Activated T-cell treated with anti-CD3 and anti-CD28 coated beads for 4 hours (primary cell): ENCODE measurements at places on chromosomes 3 and 15.
A peak's percentile ranks its signal among the peaks of the same experiment; 100 is the strongest.

- DNase-seq, result no peak
Observed at GRCh38 chr3:151093905-151094304, 8.4 kb downstream of the MED12L start.

- DNase-seq, result no peak
Observed at GRCh38 chr3:52136513-52136912, 17.7 kb downstream of the POC1A start.

- DNase-seq, result no peak
Observed at GRCh38 chr15:25742041-25742730, 120.9 kb downstream of the ATP10A start.

GRCh38 chr15:64686130-64686735 is 89.2 kb downstream of the RBPMS2 start:
- DNase-seq, result peak; percentile 30

- no peak for DNase-seq
Observed at GRCh38 chr15:70147178-70147760, 49.6 kb upstream of the TLE3 start.

DNA sequence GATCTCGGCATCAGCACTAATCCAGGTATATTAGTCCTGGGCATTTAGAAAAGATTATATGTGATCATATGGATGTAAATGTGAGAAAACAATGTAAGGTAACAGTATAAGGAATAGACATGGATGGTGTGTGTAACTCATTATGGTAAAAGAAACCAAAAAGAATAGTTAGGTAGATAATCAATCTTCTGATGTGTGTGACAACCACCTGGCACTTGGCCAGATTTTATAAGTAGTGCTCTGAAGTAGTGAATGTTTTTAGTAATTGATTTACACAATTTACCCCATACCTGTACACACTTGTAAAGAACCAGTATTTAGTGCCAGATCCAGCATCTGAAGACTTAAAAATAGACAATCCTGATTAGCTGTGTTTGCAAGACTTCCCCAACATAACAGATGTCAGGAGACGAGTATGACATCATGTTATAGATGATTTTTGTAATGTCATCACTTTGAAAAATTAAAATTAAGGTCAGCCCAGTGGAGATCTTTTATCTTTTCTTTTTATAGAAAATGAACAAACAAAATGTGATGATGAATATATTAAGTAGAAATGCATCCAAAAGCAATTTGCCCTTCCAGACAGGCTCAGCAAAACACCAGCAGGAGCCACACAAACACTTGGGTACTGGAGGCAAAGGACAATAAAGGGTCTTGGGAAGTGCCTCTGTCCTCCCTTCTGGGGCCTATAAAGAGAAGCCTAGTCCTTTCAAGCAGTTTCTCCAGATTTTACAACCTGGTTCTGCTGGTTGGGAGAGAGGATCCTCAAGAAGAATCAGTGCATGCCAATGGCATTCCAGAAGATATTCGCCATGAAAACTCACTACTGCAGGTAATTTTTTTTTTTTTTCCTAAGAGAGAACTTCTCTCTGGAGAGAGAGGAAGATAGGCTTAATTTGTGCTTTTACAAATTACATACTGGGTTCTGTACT is 140.7 kb downstream of the MECOM start:
- no peak for DNase-seq

- DNase-seq, result no peak
Observed at GRCh38 chr3:63726656-63727055, 74.2 kb downstream of the SNTN start.

DNA sequence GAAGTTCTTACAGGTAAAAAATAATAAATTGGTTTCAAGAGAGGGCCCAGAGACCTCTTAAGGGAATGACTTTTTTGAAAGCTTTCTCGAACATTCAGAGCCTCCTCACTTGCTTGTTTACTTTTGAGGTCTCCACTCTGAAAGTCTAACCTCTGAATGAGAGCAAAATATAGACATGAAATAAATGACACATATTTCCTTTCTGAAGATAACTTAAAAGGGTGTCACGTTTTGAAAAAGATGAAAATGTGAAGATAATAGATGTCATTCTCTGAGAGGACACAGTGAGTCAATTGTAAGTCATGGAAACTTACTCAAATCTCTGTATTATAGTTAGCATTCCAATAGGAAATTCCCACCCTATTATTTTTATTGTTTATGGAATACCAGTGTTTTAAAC is 44.6 kb downstream of the HACD2 start:
- DNase-seq, result no peak

DNA sequence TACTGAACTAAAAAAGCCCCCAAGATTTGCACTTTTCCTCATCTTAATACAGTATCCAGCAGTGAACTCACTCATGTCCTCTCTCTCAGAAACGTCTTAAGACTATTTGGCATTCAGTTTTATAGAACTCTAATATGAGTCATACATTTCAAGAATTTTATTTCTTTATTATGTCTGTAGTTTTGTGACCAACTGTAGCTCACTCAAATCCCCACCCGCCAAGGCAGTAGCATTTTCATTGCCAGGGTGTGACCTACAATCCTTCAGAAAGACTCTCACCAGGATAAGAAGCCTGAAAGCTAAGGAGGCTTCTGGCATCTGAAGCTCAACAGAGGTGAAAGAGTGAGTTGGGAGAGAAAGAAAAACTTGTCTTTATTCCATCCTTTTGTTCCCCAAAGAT is 537.1 kb downstream of the RSL24D1 start:
- DNase-seq, result no peak

GRCh38 chr3:60979461-60980341 is 271.6 kb downstream of the FHIT start:
- DNase-seq, result no peak

GRCh38 chr3:102113421-102114041 is 264.2 kb downstream of the NFKBIZ start:
- DNase-seq, result no peak

GRCh38 chr15:96462768-96463750 is 132.6 kb downstream of the NR2F2 start:
- no peak for DNase-seq

DNA sequence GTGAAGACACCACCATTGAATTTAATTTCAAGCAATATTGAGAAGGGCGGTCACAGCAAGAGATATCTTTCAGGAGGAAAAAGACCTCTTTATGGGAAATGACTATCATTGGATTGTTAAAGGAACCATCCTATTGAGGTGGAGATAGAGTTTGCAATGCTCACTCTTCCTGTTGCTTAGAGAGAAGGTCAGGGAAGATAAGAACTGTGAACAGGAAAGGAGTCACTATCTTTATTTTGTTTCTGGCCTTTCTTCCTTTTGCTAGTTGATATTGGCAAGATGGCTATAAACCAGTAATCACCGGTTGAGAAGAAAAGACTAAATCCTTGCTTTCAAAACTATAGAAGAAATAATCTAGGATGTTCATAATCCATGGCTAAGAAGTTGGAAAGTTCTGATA is 112.1 kb upstream of the TMEM108 start:
- DNase-seq, result no peak

DNA sequence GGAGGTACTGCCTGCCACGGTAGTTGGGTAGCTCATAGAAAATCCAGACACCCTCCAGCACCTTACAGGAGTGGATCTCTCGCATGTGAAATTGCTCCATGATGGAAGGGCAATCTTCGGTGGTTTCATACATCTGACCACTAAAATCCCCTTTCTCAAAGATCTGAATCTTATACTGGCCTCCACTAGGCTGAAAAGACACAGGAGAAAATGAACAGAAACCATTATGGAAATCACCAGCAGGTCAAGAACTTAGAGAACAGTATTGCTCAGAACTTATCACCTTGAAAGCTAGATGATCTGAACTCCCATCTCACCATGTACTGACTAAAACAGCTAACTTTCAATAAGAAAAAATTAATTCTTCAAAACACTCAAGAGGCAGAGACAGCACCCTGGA is 5.4 kb downstream of the CRYGS start:
- no peak for DNase-seq

- no peak for DNase-seq
Observed at GRCh38 chr3:166177130-166177529, 339.9 kb upstream of the BCHE start.

DNA sequence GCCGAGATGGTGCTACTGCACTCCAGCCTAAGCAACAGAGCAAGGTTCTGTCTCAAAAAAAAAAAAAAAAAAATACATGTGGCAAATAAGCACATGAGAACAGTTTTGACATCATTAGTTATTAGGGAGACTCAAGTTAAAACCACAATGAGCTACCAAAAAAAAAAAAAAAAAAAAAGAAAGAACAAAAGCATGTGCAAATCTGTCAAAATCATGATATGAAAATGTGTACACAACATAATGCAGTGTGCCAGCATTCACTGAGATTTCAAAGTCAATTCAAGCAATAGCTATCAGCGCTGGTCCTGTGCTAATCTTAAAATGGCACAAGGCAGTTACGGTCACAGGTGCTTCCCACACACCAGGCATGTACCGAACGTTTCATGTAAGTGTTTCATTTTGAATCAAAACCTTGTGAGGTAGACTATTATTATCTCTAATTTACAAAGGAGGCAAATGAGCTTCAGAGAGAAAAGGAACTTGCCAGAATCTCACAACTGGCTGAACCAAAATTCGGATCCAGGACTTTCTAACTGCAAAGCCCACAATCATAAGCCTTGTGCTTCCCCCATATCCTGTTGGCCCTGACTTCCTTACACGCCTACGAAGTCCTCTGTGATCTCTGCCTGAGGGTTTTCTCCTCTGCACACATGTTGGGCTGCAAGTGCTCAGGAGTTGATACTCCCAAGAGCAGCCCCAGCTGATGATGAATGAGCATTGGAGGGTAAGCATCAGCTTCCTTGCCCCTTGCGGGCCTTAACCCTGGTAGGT is 200.1 kb upstream of the PROK2 start:
- DNase-seq, result no peak

GRCh38 chr3:757711-758110 is 335.1 kb upstream of the CNTN6 start:
- DNase-seq, result no peak

DNA sequence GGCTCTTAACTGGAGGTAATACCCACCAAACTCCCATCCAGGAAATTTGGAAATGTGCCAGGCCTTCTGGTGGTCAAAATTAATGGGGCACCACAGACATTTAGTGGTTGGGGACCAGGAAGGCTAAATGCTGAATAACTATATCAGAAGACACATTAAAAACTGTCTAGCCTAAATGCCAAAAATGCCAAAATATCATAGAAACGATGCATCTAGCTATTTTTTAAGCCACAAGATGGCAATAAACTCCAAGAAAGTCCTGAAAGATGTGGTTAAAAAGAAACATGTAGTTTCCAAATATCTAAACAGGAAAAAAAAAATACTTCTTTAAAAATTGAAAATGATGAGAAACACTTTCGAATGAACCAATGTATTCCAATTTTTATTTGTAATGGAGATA is 19.9 kb downstream of the CCDC14 start:
- DNase-seq, result no peak

DNA sequence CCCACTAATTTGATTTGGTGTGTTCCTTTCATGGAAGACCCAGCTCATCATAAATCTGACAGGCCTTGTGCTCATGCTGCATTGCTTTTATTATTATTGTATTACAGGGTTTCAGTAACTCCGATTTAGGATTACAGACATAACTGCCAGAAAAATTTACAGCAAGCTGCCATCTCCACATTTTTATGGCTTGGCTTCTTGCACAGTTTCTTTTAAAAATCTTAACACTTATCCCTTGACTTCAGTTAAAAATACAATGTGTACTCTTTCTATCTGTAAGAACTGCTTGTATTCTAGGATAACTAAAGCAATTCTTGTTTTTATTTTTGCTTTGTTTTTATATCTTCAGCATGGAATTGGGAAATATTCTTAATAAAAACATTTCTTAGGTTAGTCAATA is 612.2 kb downstream of the DIPK2A start:
- DNase-seq, result no peak

GRCh38 chr15:75924576-75924975 is 20.9 kb downstream of the FBXO22 start:
- no peak for DNase-seq

DNA sequence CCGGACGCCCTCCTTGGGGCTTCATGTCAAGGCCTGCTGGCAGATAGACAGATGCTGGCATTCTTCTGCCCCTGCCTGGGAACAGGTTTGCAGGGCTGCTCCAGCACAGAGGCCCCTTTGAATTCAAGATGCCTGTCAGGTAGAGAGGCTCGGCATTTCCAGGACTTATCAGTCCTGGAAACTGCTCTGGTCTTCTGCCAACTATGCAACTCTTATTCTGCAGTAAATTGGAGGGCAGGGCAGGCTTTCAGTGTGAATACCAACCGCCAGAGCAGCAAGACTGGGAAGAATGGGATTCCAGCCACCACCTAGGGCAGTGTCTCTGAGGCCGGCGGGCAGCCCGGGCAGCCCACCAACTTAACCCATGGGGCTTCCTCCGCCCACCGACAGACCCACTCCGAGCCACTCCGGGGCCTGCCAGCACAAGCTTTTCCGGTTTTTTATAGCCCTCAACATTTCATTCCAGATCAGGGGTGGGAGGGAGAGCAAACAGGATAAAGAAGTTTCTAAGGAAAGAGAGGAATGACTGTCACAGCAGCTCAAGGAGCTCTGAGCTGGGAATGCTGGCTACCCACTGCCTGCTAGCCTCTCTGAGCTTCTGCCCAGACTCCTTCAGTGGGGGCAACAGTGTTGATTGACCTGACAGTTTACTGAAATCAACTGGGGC is 140.9 kb downstream of the NTRK3 start:
- no peak for DNase-seq

- DNase-seq, result no peak
Observed at GRCh38 chr3:101928890-101929289, 79.6 kb downstream of the NFKBIZ start.

- DNase-seq, result no peak
Observed at GRCh38 chr3:37546876-37547275, 314.8 kb upstream of the CTDSPL start.

DNA sequence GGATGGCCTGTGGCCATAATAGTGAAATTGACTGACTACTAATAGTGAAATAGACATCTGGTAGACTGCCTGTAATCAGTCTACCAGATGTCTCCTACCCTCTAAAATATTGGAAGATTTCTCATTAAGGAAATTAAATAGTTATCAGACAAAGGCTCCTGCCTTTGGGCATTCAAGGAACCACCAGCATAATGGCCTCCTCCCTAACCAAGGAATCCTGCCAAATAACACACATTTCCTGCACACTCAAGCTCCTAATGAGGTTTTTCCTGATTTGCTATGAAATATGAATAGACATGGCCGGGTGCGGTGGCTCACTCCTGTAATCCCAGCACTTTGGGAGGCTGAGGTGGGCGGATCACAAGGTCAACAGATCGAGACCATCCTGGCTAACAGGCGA is 14.6 kb downstream of the NUSAP1 start:
- no peak for DNase-seq

- no peak for DNase-seq
Observed at GRCh38 chr15:31031471-31032067, 40.1 kb upstream of the MTMR10 start.

GRCh38 chr3:71197841-71198565 is 385.5 kb downstream of the FOXP1 start:
- DNase-seq, result no peak

- DNase-seq, result no peak
Observed at GRCh38 chr3:55686426-55687254, 199.5 kb upstream of the WNT5A start.

- DNase-seq, result no peak
Observed at GRCh38 chr3:110199588-110199943, 862.2 kb upstream of the DPPA4 start.
